ENCODE measurements at places on chromosomes 13 and 19. TPM values are rescaled to one million over a fixed set of nuclear protein-coding genes. Genes with fewer than 3 reads are reported as not detected.
A peak's percentile ranks its signal among the peaks of the same experiment; 100 is the strongest.

DNA sequence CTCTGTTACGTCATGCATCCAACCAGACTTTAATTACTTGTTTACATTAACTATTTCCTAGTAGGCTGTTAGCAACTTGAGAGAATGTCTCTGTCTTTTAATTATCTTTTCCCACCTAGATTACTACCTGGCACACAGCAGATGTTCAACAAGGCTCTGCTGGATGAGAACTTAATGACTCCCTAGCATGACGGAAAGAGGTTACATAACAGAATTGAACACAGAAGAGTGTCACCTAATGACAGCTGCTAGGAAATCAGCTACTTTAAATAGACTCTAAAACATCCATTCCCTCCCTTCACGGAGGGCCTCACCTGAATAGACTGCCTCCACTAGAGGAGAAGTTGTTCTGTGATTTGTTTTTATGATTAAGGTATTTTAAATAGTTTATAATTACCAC, 110.8 kb downstream of the TEX29 start:
- no peaks in the 10 kb centered on the region for H3K4me1 ChIP-seq
- H3K27me3 ChIP-seq: peaks cover 49% of the 10 kb centered on the region
- H3K36me3 ChIP-seq: no peaks in the 10 kb centered on the region
- H3K4me3 ChIP-seq: no peak overlapping the region
- H3K27ac ChIP-seq: no peak overlapping the region

The SULT2B1 gene
- 6.3 TPM for total RNA-seq

The NDUFB7 gene
- total RNA-seq: 112 TPM

GRCh38 chr13:97978651-97979050, 25.2 kb downstream of the IPO5 start:
- peaks cover 7% of the 10 kb centered on the region for H3K4me1 ChIP-seq
- H3K27me3 ChIP-seq: no peaks in the 10 kb centered on the region
- no peak overlapping the region for H3K4me3 ChIP-seq
- no peak for DNase-seq
- H3K36me3 ChIP-seq: no peaks in the 10 kb centered on the region

GRCh38 chr13:71618159-71618558, 248.8 kb downstream of the DACH1 start:
- no peak for DNase-seq
- no peaks in the 10 kb centered on the region for H3K4me1 ChIP-seq
- H3K36me3 ChIP-seq: no peaks in the 10 kb centered on the region
- no peak overlapping the region for H3K27ac ChIP-seq
- no peaks in the 10 kb centered on the region for H3K27me3 ChIP-seq
- H3K4me3 ChIP-seq: no peak overlapping the region

The GPR12 gene
- total RNA-seq: not detected

The ZNF564 gene
- total RNA-seq: 9.9 TPM

GRCh38 chr13:86201477-86201876, 402.3 kb upstream of the SLITRK6 start:
- no peak overlapping the region for H3K27ac ChIP-seq
- DNase-seq: no peak
- no peak overlapping the region for H3K4me3 ChIP-seq

The ADPRHL1 gene
- 2.3 TPM for total RNA-seq

- H3K27ac ChIP-seq: peak overlapping the region; percentile 98
- no peaks in the 10 kb centered on the region for H3K36me3 ChIP-seq
- peaks cover 30% of the 10 kb centered on the region for H3K4me1 ChIP-seq
- no peaks in the 10 kb centered on the region for H3K27me3 ChIP-seq
- DNase-seq: peak; percentile 86
Measured at GRCh38 chr19:7681340-7682174, 924 bp downstream of the TRAPPC5 start.

DNA sequence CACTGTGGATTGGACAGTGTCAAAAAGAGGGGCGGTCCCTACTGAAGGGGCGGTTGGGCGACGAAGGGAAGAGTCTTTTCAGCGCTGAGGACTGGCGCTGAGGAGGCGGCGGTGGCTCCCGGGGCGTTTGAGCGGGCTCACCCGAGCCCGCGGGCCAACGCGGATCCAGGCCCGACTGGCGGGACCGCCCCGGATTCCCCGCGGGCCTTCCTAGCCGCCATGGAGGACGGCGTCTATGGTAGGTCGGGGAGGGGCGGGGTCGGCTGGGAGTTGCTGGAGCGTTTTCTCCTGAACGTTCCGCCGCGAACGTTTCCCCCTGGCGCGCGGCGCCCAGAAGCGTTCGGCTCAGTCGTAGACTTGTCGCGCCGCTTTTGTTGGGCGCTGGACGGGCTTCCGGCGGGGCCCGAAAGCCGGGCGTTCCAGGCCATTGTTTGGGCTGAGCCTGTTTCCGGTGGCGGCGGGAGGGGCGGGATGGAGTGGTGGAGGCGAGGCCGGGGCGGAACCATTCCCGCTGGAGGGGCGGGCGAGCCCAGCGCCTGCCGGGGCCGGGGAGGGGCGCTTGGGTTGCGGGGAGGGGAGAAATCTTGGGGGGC, at the start of gene CYTH2:
Gene CYTH2, plus strand, starts transcription at position 81 of the 593 bp plus-strand sequence. Its CDS starts 139 bp downstream, at position 220.
- peak within 1 kb of the TSS; percentile 96 for H3K27ac ChIP-seq
- peaks cover 43% of the 10 kb centered on the region for H3K36me3 ChIP-seq
- H3K4me1 ChIP-seq: peaks cover 13% of the 10 kb centered on the region
- no peaks in the 10 kb centered on the region for H3K27me3 ChIP-seq
- peak within 1 kb of the TSS; percentile 94 for H3K4me3 ChIP-seq
- peak; percentile 88 for DNase-seq

DNA sequence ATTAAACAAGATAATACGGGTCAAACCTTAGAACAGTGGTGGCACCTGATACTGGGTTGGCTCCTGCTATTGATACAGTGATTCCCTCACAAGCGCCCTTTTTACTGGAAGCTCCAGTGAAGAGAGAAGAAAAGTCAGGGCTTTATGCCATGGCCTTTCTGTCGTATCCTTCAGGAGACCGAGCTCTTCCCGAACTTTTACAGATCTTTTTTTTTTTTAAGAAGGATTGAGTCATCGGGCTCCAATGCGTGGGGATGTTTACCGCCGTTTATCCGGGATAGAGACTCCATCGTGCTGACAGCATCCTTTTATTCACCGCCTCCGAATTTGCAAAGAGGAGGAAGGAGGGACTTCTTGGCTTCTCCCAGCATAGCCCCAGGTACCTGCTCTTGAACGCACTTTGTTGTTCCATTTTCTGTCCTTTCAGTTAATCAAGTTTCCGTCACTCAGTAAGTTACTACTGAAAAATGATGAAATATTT, 574 bp downstream of the ZNF227 start:
- H3K36me3 ChIP-seq: peaks cover 38% of the 10 kb centered on the region
- peak overlapping the region; percentile 82 for H3K27ac ChIP-seq
- H3K27me3 ChIP-seq: no peaks in the 10 kb centered on the region
- peaks cover 11% of the 10 kb centered on the region for H3K4me1 ChIP-seq
- DNase-seq: no peak

GRCh38 chr19:19443283-19443682, 37.8 kb downstream of the GATAD2A start:
- H3K27ac ChIP-seq: no peak overlapping the region
- H3K27me3 ChIP-seq: no peaks in the 10 kb centered on the region
- no peak for DNase-seq

- H3K36me3 ChIP-seq: no peaks in the 10 kb centered on the region
- DNase-seq: no peak
- H3K4me3 ChIP-seq: no peak overlapping the region
- H3K27ac ChIP-seq: no peak overlapping the region
Measured at GRCh38 chr19:3603121-3603811, 3.4 kb downstream of the TBXA2R start.

The LILRA5 gene
- 4.2 TPM for total RNA-seq

GRCh38 chr19:6801485-6802086, 29.1 kb downstream of the VAV1 start:
- H3K27me3 ChIP-seq: no peaks in the 10 kb centered on the region
- H3K4me1 ChIP-seq: peaks cover 77% of the 10 kb centered on the region
- H3K27ac ChIP-seq: peak overlapping the region; percentile 62
- DNase-seq: peak; percentile 92
- H3K36me3 ChIP-seq: no peaks in the 10 kb centered on the region

The DNAJC15 gene
- total RNA-seq: 16.1 TPM
